ENCODE measurements at places on chromosomes 13 and 19.

DNA sequence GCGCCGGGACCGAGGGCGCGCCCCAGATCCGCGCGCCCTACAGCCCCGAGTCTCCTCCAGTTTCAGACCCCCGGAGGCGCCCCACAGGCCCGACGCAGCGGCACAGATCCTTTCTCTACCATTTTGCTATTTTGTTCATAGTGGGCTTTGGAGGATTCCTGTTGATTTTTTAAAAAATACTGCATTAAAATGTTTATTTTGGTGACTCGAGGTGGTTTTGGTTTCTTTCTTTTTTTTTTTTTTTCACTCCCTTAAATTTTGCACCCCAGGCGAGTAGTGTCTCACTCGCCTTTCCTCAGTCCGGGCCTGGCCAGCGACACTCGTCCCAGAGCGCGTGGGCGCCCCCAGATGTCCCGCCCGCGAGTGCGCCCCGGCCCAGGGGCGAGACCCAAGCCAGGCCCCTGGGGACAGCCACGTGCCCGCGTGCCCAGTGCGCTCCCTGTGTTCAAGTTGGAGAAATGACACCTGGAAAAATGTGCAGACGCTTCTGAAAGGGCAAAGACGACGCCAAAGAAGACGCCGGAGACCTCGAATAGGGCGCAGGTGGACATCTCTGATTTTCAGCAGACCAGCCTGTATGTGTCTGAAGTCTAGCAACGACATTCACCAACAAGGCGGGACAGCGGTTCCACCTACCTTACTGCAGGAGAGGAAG is 471 bp upstream of the INSR start:
- DNase-seq, result peak; percentile 60

DNA sequence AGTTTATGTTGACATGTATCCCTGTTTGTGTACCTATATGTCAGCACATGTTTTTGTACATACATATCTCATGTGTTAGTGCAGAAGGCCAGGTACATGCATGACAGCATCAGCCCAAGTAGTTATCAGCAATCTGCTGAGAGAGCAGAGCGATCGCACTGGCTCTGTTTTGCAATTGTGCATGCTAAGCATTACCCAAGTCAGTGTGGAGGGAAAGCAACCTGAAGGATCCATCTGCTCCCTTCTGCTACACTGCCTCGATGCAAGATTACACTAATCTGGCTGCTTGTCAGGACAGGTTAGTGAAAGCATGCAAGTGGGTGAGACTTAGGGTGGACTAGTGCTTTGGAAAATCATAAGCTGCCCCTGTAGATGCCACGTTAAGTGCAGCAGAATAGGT is 211.8 kb downstream of the PCCA start:
- DNase-seq, result no peak

DNA sequence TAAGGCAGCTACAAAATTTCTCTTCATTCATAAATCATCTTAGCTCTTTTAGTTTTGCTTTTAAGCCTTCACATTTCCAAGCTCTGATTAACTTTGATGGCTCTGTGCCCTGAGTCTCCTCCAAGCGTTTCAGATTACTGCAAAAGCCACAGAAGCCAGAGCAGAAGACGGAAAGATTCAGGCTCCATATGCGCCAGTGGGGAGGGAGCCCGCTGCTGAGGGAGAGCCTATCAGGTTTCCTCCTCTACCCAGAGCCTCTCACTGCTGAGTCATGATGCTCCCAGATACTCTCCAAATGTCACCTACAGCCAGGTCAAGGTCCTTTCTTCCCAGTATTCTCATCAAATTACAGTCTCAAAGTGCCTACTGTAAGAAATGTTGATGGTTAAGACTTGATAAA is 193.6 kb downstream of the RAP2A start:
- peak; percentile 84 for DNase-seq

DNA sequence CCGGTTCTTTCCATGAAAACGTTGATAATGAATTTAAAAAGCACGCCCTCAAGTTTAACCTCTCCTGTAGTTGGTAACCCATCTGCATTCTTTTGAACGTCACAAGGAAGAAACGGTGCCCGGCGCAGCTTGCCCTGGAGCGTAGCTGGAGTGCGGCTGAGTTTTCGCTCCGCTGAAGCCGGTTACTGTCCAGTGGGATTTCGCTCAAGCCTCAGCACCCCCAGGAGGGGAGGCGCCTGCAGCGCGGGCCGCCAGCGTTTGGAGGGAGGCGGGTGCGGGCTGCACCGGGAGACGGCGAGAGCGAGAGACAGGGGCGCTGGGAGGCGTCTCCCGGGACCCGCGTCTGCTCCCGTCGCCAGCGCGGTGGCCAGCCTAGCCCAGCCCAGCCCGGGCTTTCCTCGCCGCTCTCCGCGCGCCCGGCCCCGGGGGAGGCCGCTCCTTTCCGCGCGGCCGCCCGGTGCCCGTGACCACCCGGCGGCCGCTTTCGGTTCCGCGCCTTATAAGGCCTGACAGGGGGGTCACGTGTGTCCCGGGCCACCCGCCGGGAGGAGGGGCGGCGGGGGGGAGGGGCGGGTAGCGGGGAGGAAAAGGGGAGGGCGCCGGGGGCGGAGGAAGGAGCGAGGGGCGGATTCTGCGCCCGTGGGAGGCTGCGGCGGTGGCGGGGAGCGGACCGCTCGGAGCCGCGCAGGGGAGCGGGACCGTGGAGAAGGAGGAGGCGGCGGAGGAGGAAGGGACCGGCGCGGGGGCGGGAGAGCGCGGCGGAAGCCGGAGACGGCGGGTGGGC is 8.3 kb upstream of the DGKH start:
- peak; percentile 84 for DNase-seq

- no peak for DNase-seq
Measured at GRCh38 chr13:38167164-38167822, 182.4 kb upstream of the UFM1 start.

GRCh38 chr19:41701401-41702075 is 6.9 kb upstream of the CEACAM5 start:
- DNase-seq, result no peak

GRCh38 chr19:7349231-7349591 is 474 bp downstream of the ARHGEF18 start:
- no peak for DNase-seq

- DNase-seq, result peak; percentile 76
Measured at GRCh38 chr13:52344108-52344507, 61.9 kb downstream of the THSD1 start.
